ENCODE measurements at places on chromosomes 12 and 14.

DNA sequence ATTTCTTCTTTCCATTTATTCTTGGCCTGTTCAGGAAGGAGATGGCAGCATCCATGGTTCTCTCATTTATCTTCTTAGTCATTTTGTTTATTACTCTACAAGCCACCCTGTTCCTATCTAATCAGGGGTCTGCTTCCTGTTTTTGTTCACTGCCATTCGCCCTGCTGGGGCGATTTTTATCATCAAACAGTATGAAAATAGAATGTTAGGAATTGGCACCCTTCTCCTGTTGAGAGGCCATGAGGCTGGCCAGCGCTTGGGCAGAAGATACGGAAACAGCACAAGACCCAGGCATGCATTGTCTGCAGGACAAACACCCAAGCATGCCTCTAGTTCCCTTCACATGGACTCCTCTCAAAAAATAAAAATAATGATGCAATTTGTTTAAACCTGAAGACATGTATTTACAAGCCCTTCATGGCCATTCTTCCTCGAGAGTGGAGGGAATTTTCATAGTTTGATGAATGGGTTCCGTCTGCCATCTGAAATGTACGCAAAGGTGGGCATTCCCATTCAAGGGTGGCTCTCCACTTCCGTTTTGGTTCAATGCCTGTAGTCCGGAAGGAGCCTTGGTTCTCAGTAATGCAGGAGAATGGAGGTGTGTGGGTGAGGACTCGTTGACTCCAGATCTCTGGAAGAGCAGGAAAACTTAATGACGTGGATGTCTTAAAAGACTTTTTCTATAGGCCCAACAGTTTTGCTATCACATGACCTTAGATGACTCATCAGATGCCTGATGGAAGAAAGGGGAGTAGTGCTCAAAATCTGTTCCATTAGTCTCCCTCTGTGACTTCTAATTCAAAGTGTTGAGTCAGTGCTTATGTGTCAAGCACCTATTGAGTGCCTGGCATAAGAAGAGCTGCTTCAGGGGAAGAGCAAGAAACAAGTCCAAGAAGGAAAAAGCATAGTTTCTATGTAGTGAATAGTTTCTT, 252.4 kb upstream of the TBX3 start:
- DNase-seq = no peak

DNA sequence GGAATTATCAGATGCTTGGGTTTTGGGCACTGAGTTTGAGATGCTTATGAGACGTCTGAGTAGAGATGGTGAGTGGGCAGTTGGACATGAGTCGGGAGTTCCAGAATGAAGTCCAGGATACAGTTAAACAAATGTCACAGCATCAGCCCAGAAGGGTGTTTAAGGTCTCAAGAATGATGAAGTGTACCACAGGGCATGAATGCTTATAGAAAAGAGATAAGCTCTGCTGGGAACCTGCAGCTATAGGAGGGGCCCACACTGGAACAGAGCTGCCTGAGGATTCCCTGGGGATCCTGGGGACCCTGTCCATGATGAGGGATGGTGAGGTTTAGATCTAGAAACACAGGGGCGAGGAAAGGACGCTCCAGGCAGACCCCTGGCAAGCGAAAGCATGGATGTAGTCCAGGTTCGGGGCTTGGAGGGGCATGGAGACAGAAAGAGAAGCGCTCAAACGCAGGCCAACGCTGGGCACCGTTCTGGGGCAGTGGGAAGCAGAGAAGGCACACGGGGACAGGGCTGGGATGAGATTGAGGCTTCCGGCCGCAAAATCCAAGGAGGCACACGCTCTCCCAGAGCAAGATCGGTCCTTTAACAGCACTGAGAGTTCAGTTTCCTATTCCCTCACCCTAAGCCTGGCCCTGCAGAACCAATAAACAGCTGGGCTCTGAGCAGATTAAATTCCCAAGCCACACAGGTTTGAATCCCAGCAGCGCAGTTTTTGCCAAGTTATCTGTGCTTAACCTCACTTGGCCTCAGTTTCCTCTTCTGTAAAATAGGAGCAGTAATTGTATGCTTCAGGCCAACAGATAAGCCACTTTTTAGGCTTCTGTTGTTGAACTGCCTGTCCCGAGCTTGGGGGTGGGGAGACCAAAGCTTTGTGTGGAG, 52.9 kb downstream of the EID3 start:
- DNase-seq = no peak

- DNase-seq = no peak
Observed at GRCh38 chr14:43855556-43855955, 651.5 kb downstream of the FSCB start.

DNA sequence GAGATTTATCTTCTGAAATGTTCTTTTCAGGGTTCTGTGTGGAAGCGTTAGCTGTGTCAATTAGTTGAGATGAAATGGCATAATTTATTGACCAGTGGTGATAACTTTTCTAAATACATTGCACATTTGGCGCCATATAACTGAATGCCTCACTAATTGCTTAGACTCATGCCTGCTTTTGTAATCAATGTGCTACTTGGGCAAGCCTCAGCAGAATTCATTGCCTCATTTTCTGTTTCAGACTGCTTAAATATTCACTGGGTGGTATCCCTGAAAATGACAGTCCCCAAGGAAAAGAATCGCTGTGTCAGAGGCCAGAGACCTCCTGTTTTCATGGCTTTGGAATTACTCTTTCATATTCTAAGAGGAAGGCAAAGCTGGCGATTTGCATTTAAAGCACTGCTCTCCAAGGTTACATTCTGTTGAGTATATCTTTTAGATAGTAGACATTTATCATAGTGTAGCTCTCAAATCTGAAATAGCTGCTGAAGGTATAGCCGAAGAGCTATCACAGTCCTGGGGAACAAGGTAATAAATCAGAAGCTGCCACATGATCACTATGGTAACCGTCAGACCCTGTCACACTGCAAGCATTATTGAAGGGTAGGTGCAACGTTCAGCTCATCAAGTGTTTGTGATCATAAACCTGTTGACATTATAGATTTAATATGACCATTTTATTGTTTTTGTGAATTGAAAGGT, 297.3 kb upstream of the E2F7 start:
- no peak for DNase-seq

DNA sequence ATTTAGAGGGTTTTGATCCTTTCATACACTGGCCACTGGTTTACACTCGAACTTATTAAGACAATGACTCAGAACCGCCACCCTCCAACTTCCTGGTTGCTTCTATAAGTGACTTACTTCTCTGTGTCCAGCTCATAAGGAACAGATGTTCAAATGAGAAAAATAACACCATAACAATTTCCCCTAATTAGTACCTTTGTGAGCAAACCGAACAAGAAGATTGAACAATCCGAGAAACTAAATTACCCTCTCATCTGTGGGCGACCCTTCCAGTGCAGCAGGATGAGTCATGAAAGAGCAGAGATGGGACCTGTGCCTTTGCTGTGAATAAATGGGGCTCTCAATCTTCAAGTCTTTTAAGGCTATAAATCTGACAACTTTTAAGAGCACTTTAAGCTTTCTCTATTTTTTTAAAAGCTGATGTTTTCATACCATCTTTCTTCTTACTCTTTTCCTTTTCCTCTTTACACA, 146.8 kb upstream of the RASSF8 start:
- DNase-seq = no peak

- DNase-seq = no peak
Observed at GRCh38 chr14:59538936-59539335, 37.7 kb downstream of the CCDC175 start.

GRCh38 chr14:32077081-32078022, at the start of gene ARHGAP5:
ARHGAP5 (plus strand) TSS chr14:32077304; CDS start chr14:32090670, 13,366 bp downstream.
- peak; percentile 70 for DNase-seq

DNA sequence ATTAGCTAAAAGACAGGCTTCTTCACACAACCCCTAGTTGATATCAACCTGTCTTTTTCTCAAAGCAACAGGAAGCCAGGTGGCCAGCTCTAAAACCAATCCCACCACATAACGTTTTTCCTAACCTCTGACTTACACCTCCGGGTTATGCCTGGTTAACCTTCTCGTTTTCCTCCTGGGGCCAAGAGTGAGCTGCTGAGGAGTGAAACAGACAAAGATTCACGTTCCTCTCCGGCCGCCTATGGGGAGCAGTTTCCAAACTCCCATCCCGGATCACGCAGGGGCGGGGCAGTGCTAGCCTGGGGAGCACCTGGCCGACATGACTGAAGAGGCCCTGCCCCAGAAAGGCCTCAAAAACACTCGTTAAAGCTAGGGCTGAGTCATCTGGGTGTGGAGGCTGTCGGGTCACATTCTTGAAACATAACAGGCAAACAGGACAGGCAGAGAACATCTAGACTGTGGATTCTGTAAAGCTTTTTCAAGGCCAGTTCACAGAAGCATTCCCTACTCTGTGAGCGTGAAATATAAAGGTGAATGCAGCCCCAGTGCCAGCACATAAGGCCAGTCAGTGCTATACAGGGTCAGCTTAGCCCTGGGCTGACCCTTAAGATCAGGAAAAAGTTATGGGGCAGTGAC, 25.9 kb upstream of the LGALS3 start:
- no peak for DNase-seq

DNA sequence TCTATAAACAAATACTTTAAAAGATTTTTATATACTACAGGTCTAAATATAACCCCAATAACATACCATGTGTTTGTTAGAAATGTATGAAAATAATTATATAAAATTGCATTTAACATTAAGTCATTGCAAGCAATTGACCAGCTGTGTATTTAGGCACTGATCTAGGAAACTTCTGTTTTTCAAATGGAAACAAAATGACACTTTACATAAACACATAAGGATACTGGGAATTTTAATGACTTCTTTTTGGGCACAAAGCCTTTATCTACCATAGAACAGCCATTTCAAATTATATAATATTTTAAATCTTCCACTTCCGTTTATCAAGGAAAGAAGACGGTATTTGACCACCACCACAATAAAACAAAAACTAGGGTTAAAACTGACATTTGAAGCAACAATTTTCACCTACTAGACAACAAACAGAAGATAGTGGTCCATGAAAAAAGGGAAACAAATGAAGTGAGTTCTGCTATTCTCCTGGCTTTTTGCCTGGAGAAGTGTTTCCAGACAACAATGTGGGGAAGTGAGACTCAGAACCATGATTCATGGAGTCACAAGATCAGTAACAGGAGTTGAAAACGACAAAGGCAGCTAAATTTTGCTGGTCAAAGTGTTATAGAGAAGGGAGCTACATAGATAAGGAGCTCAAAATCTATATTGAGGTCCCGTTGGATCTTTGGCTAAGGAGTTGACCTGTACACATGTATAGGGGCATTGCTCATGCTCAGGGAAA, 475.1 kb downstream of the TRHDE start:
- DNase-seq = no peak

GRCh38 chr12:94706250-94706661, 55.9 kb upstream of the TMCC3 start:
- no peak for DNase-seq
